EH (cell line): ENCODE measurements at places on chromosomes 2 and 18.
A peak's percentile ranks its signal among the peaks of the same experiment; 100 is the strongest.

GRCh38 chr18:63001861-63002260, 286.5 kb downstream of the PHLPP1 start:
- no peak for DNase-seq

- peak; percentile 9 for DNase-seq
These were observed 11.8 kb downstream of the SLC25A12 start for GRCh38 chr2:171882089-171882769.

DNA sequence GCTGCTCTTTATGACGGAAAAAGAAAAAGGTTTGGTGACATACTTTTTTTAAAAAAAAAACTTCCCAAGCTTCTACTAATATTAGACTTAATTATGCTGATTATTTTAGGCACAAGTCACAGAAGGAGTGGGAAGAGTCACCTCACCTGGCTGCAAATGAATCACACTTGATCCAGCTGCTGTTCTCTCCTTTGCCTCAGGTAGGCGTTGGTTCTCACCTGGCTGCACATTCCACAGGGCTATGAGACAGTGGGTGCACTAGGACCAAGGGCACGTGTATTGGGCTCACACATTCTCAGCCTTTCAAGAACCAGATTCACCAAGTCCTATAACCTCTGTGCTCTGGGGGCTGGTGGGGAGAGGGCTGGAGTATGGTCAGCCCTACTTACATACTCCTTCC, 93.3 kb downstream of the TGFA start:
- DNase-seq: no peak

DNA sequence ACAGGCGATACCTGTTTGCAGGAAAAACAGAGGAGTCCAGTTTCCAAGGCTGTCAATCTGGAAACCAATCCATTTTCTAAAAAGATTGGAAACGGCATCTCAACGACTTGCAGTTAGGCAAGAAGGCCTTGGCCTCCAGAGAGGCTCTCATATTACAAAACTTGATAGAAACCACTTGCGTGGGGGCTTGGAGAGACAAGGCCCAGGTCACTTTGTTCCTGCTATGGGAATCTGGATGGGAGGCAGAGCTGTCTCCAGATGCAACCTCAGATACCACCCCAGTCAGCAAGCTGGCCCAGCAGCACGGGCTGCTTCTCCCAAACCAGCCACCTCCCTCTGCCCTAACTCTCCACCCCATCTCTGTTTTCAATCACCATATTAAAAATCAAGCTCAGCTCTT, 298.8 kb downstream of the TNS1 start:
- no peak for DNase-seq

GRCh38 chr2:165827921-165828276, 33.9 kb upstream of the GALNT3 start:
- no peak for DNase-seq

- no peak for DNase-seq
These were observed 306.2 kb upstream of the KCNJ3 start for GRCh38 chr2:154392256-154392655.

DNA sequence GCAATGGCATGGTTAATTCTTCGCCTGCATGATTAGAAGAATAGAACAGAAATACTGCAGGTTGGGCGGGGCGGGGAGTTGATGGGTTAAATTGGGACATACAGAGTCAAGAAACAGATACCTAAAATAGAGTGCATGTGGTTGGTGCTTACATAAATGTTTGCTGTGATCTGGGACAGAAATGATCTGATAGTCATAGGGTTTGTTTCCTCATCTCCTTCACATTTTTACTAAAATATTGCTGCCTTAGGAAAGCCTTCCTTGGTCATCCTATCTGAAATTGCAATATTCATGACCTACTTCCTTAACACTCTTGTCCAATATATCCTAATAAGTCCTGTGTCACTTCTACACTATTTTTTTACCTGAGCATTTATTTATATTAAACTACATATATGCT, 163.9 kb downstream of the TMEFF2 start:
- no peak for DNase-seq

- DNase-seq: peak; percentile 42
These were observed 11.4 kb upstream of the MAP3K20 start for GRCh38 chr2:173064151-173064805.

- DNase-seq: no peak
These were observed 27.8 kb downstream of the WDR7 start for GRCh38 chr18:56678836-56679565.
